HFFc6 (cell line): ENCODE measurements at places on chromosomes 1 and 21. TPM values are rescaled to one million over a fixed set of nuclear protein-coding genes. Genes with fewer than 3 reads are reported as not detected.

Gene FMO5
- 0.13 to 0.50 TPM in 2 of 3 replicates, not detected in the other for total RNA-seq

Gene ROR1
- 7.0 to 10.1 TPM (median 8.9 TPM) in 3 replicates for total RNA-seq

Gene AADACL4
- total RNA-seq = not detected in 3 replicates

Gene ZNF684
- total RNA-seq = 2.0 to 2.5 TPM (median 2.3 TPM) in 3 replicates

Gene PLA2G2E
- not detected in 3 replicates for total RNA-seq

Gene PIGR
- not detected in 3 replicates for total RNA-seq

Gene LDLRAD2
- total RNA-seq = 0.10 TPM in 1 of 3 replicates, not detected in the others

Gene NRDC
- total RNA-seq = 191 to 197 TPM (median 195 TPM) in 3 replicates

Gene RPTN
- total RNA-seq = not detected in 3 replicates

Gene GBP5
- 0.10 TPM in 1 of 3 replicates, not detected in the others for total RNA-seq

Gene ZNF593OS
- not detected in 3 replicates for total RNA-seq

Gene CLIC6
- not detected in 3 replicates for total RNA-seq

Gene SPRR2B
- total RNA-seq = not detected in 3 replicates

Gene PTPN22
- 1.0 to 1.6 TPM (median 1.6 TPM) in 3 replicates for total RNA-seq

Gene IRF6
- total RNA-seq = 0.14 to 4.0 TPM (median 2.1 TPM) in 3 replicates

Gene RAP1GAP
- 0.10 TPM in 1 of 2 replicates, not detected in the other for total RNA-seq

Gene SNX7
- 24.6 and 31.0 TPM in 2 replicates for total RNA-seq

Gene ITLN1
- total RNA-seq = not detected in 3 replicates

Gene BEND5
- not detected in 3 replicates for total RNA-seq

Gene FCRL4
- not detected in 3 replicates for total RNA-seq

Gene GPR3
- total RNA-seq = 2.4 to 2.9 TPM (median 2.8 TPM) in 3 replicates

Gene CHRNB2
- total RNA-seq = 0.05 and 0.09 TPM in 2 replicates

Gene OR2M2
- total RNA-seq = not detected in 3 replicates

Gene SPRR1A
- total RNA-seq = not detected in 2 replicates

Gene SYTL1
- total RNA-seq = 0.18 to 0.21 TPM in 2 of 3 replicates, not detected in the other

Gene PDZK1IP1
- not detected in 3 replicates for total RNA-seq

Gene HAPLN2
- not detected in 3 replicates for total RNA-seq

Gene C1QC
- total RNA-seq = not detected in 2 replicates

Gene CNIH3
- total RNA-seq = 16.1 and 32.3 TPM in 2 replicates

Gene NKAIN1
- not detected in 3 replicates for total RNA-seq

Gene DFFB
- total RNA-seq = 3.5 to 5.3 TPM (median 4.3 TPM) in 3 replicates

Gene UBR4
- total RNA-seq = 80.3 to 111 TPM (median 98.3 TPM) in 3 replicates

Gene UBXN10
- total RNA-seq = not detected in 3 replicates

Gene CYYR1
- not detected in 3 replicates for total RNA-seq

Gene GBP7
- total RNA-seq = not detected in 3 replicates

Gene CTTNBP2NL
- total RNA-seq = 71.0 to 76.8 TPM (median 71.0 TPM) in 3 replicates

Gene GPR37L1
- total RNA-seq = not detected in 2 replicates

Gene CHD5
- total RNA-seq = 0.05 to 0.16 TPM (median 0.11 TPM) in 3 replicates

Gene BLACAT1
- total RNA-seq = not detected in 3 replicates
